NCI-H774 (cell line): ENCODE measurements at places on chromosomes 4 and X.

DNA sequence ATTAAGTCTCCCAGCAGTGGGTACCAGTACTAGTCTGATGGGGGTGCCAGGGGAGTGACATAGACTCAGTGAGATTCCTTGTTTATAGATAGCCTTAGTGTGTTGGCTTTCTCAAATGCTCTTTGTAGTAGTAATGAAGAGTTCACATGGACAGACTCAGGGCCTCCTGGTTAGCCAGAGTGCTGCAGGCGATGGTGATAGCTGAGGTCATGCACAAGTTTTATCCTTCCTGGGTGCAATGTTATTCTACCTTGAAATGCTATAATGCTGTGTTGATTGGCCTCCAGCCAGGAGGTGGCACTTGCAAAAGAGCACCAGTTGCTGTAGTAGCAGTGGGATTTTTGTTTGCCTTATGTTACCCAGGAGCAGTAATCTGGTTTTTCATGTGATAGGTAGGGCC, 35.5 kb upstream of the ADH4 start:
- no peak for DNase-seq

DNA sequence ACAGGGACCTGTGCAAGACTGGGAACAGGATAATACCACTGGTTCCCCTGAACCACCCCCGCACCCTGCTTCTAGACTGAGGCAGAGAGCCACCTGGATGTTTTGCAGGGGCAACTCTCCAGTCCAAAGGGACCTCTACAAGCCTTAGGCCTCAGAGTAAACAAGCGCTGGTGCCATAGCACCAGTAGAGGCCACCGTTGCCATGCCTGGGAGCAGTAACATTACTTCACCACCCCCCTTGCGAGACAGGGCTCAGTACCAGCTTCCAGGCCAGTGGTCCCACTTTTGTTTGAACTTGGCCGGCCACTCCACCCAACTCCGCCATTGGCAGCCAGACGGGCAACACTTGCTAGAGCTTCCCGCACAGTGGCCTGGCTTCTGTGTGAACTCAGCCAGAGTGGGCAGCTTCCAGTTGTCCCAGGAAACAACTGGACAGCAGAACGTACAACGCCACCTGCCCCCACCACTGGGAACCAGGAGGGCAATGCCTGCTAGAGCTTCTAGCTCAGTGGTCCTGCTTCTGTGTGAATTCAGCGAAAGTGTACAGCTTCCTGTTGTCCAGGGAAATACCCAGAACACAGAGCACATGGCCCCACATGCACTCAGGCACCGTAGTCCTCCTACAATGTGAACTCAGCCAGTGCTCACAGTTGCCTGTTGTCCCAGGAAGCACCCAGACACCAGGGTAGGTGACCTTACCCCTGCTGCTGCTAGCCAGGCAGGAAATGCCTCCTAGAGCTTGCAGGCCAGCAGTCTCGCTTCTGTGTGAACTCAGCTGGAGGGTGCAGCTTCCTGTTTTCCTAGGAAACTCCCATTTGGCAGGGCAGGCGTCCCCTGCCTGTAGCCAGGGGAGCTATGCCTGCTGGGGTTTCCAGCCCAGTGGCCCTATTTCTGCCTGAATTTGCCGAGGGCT, 39.9 kb upstream of the PCDH19 start:
- no peak for DNase-seq

DNA sequence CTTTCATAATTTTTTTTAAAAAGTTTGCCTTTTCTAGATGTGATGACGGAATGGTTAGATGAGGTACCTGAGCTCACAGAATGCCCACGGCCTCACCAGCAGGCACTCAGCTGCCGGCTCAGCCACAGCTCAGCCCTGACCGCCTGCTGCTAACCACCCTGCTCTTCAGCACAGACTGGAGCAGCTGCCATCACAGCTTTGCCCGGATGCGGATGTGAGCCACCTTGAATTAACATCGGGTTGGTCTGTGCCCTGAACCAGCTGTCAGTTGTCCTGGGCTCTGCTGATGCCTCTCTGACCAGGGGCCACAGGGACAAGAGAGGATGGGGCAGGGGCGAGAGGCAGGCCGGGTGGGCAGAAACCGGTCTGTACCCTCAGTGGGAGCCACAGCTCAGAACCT, 93.3 kb downstream of the HMX1 start:
- no peak for DNase-seq

DNA sequence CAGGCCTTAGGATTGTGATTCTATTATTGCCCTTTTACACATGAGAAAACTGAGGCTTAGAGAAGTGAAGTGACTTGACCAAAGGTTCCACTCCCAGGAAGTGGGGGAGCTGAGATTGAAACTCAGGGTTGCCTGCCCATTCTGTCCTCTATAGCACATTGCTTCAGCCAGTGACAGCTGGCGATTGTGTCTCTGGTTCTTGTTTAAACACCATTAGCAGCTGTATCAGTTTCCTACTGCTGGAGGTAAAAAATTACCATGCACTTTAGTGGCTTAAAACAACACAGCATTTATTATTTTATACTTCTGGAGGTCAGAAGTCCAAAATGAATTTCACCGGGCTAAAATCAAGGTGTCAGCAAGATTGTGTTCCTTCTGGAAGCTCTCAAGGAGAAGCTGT, 205.8 kb upstream of the MAMLD1 start:
- DNase-seq, result no peak

GRCh38 chrX:133402042-133402453, 13.2 kb downstream of the GPC4 start:
- no peak for DNase-seq

DNA sequence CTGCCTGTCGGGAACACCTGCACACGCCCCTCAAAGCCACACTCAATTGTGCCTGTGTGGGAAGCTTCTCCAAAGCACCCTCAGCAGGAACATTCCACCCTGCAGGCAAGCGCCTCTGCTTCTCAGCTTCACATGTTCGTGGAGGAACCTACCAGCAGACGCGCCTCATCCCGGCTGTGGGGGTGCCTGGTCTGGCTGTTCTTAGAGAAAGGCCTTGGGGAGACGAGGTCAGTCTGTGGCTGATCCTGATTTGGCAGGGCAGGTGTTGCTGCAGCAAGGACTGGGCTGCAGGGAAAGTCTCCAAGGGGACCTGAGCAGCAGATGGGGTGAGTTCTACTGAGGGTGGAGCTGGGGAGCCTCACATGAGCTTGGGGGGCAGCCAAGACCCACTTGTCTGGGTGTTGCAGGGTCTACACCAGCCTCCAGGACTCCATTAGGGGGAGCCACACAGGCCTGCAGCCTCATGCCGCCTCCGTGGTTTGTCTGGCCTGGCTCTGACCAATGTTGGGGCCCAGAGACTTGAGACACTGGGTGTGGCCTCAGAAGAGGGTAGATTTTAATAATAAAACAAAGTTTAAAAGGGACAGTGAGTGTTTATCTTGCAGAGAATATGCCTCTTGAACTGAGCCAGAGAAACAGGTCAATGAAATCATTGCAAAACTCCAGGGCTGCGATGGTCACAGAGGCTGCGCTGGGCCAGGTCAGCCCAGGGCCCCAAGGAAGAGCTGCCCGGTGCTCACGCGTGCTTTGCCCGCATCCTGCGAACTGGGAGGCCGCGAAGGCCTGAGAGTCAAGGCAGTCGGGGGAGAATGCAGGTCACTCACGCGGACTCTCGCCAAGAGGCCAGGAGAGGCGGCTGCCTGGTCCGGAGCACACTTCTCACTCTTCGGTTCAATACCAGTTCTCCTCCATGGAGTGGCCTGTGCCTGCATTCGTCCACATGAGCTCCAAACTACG, 21.1 kb downstream of the RNF212 start:
- no peak for DNase-seq

- DNase-seq, result no peak
These were observed 210.1 kb upstream of the FAT4 start for GRCh38 chr4:125104616-125105015.
